Fibroblast of upper back skin (primary cell): ENCODE measurements at places on chromosomes 2 and 18.

GRCh38 chr2:36432479-36432878 is 76.9 kb downstream of the CRIM1 start:
- DNase-seq, result no peak

DNA sequence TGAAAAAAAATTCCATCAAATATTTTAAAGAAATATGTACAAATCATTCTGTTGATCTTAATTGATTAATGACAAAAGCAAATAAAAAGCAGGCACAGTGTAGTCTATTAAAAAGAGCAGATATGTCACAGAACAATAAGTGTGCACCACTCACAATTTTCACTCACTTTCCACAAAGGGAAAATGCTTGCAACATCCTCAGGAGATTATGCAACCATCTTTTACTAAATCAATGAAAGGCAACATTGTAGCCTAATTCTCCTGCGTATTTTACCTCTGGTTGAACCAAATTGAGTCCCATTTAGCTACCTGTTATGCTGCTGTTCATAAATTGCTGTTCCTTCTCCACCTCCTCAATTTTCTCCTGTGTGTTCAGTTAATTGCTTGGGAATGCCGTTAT is 1346.8 kb upstream of the PIK3C3 start:
- DNase-seq, result no peak

DNA sequence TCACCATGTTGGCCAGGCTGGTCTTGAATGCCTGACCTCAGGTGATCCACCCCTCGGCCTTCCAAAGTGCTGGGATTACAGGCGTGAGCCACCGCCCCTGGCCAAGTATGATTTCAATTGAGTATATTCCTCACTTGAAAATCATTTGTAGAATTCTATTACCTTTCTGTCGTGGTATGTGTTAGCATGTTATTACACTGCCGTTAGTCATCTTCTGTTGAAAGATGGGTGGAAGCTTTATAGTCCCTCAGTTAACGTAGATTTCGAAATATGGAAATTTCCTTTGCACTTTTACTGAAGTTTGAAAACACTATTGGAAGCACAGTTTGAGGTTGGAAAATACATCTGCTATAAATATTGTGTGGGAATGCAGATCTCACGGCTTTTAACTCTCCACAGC is 14.7 kb downstream of the NIFK start:
- peak; percentile 92 for DNase-seq

DNA sequence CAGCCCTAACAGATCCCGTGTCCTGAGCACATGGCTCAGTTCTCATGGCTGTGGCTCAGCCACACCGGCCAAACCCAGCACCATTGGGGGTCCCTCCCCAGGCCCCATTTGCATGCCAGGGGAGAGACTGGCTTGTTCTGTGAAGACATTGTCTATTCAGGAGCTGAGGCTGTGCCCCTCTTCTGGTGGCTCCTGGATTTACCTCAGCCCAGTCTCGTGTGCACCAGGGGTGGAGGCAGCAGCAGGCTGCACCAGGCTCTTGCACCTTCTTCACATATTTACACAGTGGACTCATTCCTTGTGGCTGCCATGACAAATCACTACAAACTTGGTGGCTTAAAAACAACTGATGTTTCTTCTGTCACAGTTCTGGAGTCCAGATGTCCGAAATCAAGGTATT is 92.4 kb upstream of the ITGA6 start:
- DNase-seq, result no peak

DNA sequence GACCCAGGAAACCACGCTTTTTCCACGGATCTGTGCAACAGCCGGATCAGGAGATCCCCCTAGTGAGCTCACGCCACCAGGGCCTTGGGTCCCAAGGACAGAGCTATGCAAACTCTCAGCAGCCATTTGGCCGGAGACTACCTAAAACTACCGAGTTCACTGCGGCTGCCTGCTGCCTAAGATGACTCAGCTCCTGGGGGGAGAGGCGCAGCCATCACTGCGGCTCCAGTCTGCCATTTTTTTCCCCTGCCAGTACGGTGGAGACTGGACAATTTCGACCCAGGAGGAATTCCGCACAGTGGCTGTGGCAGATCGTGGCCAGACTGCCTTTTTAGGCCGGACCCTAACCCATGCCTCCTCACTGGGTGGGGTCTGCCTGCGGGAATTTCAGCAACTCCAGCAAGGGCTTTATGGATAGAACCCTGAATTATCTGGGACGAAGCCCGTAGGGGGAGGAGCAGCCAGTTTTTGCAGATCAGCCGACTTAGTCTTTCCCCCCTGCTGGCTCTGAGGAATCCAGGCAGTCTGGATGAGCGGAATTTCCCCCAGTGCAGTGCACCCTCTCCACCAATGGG is 424.9 kb upstream of the UBE2E3 start:
- DNase-seq, result no peak

DNA sequence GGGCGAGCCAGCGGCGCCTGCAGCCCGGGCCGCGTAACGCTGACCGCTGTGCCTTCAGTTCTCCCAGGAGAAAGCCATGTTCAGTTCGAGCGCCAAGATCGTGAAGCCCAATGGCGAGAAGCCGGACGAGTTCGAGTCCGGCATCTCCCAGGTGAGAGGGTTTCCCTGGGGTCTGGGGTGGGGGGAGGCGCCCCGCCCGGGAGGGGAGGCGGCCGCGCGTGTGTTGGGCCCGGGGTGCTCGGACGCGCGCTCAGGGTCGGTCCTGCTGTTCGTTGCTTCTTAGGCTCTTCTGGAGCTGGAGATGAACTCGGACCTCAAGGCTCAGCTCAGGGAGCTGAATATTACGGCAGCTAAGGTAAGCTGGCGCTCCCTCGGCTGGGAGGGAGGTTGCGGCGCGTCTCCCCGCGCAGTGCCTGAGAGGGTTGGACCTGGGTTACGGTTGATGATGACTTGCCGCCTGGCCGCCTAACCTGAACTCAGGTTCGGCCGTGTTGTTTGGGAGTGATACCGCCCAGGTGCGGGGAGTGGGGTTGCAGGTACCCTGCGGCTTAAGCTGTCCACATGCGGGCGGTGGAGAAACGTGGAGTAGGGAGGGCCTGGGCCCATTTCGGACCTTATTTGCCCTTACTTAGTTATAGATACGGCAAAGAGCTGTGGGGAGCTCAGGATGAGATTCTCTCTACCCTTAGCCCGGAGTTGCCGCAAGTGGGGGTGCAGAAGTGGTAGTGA is 638 bp downstream of the RPS7 start:
- no peak for DNase-seq

DNA sequence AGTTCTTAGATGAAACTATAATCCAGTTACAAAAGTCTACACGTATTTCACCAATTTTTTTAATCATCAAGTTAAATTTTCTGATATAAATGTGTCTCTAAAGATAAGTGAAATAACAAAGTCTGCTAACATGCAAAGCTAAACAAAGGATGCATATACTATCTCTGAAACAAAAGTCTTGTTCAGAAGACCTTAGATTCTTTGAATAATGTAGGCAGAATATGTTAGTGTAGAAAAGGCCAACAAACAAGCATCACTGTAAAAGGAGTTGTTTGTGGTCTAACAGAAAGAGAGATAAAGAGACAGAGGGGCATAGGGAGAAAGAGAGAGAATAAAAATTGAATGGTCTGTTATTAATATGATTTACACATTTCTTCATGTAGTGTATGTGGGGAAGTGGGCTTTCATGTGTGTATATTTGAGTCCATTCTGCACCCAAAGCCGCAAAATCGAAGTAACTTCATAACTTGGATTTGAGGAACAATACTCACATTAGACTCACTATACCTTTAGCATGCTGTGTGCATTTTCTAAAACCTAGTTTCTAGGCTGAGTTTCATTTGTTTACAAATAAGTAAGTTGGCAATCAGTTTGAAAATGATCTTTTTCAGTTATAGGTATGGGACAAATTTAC is 734.8 kb upstream of the REG3G start:
- DNase-seq, result no peak

DNA sequence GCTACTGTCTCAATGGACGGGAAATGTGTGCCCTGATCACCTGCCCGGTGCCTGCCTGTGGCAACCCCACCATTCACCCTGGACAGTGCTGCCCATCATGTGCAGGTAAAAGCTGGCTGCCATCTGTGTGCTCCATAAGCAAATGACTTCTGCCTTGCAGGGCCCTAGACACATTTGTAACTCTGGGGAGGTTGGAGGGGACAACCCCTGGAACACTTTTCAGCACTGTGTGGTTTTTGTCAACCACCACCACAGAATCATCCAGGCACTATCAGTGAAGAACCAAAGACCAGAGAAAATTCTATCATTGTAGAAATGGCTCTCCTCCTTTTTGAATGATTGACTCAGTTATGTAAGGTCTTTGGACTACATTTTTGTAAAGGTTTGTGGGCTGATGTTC is 84.3 kb downstream of the FEZ2 start:
- no peak for DNase-seq

DNA sequence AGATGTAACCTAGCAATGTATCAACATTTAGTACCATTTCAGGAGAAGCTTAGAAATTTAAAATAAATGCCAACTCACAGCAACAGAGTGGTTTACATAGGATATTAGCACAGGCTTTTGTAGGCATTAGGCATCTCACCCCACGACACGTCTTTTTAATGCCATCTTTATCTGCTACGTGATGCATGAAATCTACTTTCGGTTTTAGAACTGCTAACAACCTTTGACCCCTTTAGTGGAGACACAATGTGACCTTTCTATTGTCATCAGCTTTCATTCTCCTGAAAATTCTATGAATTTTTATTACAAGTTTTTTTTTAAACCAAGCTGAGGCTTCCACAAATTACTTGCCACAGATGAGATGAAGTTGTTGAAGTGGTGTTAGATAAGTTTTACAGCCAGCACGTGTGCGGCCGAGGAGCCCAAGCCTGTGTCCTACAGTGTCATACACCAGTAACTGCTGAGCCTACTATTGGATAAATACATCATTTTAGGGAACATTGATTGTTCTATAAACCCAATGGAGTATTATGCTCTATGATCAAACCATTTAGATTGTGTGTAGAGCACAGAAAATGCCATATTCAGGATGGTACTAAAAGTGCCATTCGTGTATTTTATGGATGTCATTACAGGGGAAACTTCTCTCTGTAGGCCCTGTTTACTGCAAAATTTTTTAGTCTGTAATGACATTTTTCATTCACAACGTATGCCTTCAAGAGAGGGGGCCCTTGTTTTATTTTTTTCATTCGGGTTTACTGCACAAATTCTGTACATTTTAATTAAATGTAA is 151.6 kb downstream of the PTGR3 start:
- no peak for DNase-seq

DNA sequence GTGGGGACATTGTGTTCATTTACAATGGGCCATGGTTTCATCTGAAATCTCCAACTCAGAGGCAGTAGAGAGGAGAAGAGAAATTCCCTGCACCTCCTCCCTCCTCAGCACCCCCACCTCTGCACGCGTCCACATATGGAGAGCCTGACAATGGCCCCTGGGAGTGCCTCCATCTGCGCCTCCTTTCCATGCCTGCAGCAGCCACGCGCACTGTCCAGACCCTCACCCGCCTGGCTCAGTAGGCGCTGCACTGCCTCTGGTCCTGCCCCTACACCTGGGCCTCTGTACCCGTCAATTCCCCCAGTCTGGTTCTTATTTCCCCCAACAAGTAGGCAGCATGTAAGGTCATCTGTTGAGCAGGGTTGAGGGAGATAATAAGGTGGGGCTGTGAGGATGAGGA is 23.8 kb downstream of the MPHOSPH10 start:
- DNase-seq, result no peak

- peak; percentile 20 for DNase-seq
These were observed 78.6 kb downstream of the FAM228A start for GRCh38 chr2:24253303-24253919.

DNA sequence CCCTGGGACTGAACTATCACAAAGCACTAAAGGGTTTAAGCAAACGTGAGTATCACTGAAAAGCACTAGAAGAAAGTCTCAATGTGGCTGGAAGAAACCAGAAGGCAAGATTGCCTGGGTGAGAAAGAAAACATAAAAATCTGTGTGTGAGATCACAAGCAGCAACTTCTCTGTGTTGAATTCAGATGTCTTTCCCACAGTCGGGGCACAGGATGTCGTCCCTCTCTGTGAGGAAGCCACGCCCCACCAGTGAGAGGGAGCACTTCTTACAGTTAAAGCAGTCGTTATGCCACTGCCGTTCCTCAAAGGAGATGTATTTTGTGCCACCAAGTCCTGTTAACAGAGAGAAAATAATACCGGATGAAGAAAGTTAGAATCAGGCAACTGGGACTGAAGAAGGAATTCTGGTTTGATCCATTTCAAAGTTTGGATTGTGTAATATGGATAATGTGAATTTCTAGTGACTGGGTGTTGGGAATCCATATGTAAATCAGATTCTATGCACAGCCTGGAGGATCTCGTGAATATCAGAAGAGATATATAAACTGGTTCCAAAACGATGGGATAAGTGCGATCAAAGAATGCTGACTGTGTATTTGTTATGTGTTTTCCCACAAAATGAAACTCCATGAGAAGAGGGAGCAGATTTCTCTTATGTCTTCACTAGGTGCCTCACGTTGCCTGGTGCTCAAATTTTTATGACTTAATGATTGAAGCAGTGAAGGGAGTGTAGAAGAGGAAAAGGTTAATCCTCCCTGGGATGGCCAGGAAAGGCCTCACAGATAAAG is 24.0 kb downstream of the C2orf49 start:
- no peak for DNase-seq

DNA sequence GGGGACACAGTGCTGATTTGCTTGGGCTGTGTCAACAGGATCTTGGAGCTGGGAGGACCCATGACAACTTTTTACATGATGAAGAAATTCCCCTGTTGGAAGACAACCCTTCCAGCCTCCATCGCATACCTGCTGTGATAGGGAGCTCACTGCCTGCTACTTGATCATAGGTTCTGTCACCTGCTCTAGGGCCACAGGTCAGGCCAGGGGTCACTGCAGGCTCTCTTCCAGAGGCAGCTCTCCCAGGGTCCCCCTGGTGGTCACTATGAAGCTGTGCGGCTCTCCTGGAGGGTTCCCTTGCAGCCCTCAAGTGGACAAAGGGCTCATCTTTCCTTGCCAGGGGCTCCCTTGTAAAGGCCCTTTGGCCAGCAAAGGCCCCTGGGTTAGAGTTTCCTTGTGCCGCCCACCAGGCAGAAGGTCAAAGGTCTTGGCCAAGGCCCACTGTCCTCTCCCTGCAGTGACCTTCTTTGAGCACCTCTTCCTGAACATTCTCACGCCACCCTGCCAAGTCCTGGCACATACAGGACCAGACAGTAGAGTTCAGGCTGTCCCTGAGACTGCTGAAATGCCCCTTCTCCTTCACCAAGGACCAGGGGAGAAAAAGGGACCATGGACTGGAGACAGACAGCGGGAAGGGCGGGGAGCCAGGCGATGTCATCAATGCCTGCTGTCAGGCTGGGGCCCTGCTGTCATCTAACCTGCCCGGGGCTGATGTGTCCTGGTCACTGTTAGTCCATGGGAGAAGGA is 345.1 kb downstream of the DYSF start:
- no peak for DNase-seq

DNA sequence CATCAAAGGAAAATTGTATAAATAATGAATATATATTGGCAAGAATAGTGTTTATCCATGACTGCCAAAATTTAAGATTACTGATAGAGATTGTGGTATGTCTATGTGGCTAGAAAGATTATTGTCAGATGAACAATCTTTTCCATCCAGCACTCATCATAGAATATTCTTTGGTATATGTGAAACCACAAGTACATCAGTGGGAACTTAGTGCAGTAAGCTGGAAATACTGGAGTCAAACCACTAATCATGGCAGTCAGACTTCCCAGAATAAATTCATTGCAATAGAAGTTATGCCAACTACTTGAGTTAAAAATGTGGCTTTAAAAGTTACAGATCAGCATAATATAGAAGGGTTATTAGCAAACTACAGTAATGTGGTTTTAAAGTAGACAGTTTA is 310.3 kb downstream of the GULP1 start:
- peak; percentile 90 for DNase-seq
